ENCODE measurements at places on chromosomes 6 and 20.

DNA sequence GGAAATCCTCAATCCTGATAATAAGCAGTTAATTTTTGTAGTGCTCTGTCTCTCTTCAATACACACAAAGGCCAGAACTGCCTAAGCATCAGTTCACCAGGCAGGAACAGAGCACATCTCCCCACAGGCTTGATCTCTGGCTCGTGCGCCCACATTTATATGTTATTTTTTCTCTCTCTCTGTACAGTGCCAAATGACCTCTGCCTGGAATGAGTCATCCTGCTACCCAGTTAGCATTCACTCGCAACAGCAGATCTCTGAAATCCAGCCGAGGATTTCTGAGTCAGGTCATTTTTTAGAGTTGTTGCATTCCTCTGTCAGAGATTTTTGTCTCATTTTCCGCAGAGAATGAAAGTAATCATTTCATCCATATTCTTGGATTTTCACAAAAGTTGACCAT lies 107.1 kb downstream of the COL12A1 start:
- no peak for DNase-seq

DNA sequence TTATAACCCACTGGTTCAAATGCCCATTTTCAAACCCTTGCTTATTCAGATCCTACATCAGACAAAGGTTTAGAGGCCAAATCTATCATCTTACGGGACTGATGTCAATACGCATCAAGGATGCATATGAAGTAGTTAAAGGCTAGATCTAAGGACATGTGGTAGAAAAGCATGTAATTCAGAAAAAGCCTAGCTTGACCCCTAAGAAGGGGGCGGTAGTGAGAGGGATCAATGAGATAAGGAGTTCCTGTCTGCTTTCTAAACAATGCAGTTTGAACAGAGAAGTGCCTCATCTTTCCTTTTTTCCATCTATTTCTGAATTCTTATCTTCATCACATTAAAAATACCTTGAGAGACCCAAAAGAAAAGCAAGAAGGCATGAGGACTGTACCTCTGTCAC lies 237.7 kb downstream of the ARHGAP18 start:
- DNase-seq, result no peak

DNA sequence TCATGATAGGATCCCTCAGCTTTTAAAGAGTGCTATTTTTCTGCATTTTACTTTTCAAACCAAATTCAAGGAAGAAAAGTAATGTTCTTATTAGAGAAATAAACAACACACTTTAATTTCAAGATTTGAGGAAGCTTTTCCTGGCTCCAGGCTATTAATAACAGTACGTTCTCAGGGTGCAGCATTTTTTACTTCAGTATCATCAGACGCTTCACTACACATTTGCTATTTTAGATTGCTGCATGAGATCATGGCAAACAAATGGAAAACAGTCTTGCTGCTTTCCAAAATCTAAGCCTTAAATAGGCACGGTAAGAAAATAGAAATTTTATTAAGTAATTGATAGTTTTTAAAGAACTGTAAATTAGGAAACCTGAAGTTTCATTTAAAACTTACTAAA lies 253.6 kb upstream of the EXOC2 start:
- DNase-seq, result no peak

- no peak for DNase-seq
Observed at GRCh38 chr20:652615-653109, 338 bp downstream of the SRXN1 start.

GRCh38 chr6:163743796-163744195 lies 329.3 kb downstream of the QKI start:
- no peak for DNase-seq

- DNase-seq, result no peak
Observed at GRCh38 chr20:18738055-18738454, 75.5 kb upstream of the SCP2D1 start.

GRCh38 chr20:49584418-49585382 lies 16.8 kb upstream of the PTGIS start:
- DNase-seq, result no peak

- no peak for DNase-seq
Observed at GRCh38 chr6:144152334-144152900, 2.1 kb downstream of the STX11 start.

- no peak for DNase-seq
Observed at GRCh38 chr6:160036790-160037206, 67.9 kb downstream of the IGF2R start.

DNA sequence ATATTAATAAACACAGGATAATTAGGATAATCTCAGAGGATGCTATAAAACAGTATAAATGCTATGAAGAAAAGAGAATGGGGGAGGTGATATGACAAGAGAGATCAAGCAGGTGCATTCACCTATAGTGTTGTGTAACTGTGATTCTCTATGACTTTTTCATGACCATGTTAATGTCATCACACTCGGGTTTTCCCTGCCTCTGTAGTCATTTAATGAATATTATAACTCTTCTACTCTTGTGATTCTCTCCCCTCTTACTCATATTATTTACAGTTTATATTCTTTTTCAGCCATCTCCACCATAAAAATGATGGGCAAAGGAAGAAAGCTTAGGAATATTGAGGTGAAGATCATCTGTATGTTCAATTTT lies 106.9 kb upstream of the SGK1 start:
- no peak for DNase-seq

GRCh38 chr20:35476288-35476687 lies 20.9 kb downstream of the CEP250 start:
- no peak for DNase-seq

- DNase-seq, result no peak
Observed at GRCh38 chr6:52546678-52547077, 30.2 kb downstream of the TRAM2 start.

GRCh38 chr6:146887447-146888077 lies 288.8 kb downstream of the ADGB start:
- no peak for DNase-seq

GRCh38 chr6:134517868-134518267 lies 200.0 kb upstream of the SGK1 start:
- no peak for DNase-seq

GRCh38 chr6:139927742-139928305 lies 553.4 kb upstream of the CITED2 start:
- DNase-seq, result no peak

Data from stimulated activated CD4-positive, alpha-beta T cell treated with anti-CD3 and anti-CD28 coated beads, Interleukin-1b, Interleukin-23, amount 100 ng/mL, for 1 hour (primary cell).